ENCODE measurements at places on chromosomes 2 and 18.
A peak's percentile ranks its signal among the peaks of the same experiment; 100 is the strongest.

GRCh38 chr2:28447943-28448792 lies 47.7 kb upstream of the PLB1 start:
- DNase-seq, result no peak

DNA sequence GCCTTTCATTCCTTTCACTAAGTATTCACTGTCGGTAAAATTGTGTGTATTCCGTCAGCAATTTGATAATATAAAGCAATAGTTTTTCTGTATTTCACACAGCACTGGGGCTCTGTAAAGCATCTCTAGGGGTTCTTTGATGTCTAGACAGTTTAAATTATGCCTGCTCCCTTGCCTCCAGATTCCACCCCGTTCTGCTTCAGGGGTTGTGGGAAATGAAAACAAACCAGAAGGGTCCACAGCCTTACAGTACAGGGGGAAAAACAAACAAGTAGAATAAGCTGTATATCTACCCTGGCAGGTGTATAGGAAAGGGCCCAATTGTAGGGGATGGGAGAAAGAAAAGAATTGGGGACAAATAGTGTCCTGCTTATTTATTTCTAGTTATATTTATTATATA lies 63.1 kb downstream of the ASXL3 start:
- no peak for DNase-seq

DNA sequence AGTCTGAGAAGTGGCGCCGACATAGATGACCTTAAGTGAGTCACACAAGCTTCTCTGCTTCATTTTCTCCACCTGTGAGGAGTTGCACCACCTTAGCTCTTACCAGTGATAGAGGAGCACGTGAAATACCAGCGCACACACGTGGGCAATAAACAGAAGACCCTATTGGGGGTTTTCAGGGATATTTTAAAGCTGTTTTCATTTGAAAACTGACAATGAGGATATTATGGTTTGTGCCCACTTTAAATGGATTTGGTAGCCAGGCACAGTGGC lies 47.3 kb upstream of the FZD7 start:
- no peak for DNase-seq

GRCh38 chr2:112010751-112011150 lies 44.3 kb upstream of the TMEM87B start:
- no peak for DNase-seq

DNA sequence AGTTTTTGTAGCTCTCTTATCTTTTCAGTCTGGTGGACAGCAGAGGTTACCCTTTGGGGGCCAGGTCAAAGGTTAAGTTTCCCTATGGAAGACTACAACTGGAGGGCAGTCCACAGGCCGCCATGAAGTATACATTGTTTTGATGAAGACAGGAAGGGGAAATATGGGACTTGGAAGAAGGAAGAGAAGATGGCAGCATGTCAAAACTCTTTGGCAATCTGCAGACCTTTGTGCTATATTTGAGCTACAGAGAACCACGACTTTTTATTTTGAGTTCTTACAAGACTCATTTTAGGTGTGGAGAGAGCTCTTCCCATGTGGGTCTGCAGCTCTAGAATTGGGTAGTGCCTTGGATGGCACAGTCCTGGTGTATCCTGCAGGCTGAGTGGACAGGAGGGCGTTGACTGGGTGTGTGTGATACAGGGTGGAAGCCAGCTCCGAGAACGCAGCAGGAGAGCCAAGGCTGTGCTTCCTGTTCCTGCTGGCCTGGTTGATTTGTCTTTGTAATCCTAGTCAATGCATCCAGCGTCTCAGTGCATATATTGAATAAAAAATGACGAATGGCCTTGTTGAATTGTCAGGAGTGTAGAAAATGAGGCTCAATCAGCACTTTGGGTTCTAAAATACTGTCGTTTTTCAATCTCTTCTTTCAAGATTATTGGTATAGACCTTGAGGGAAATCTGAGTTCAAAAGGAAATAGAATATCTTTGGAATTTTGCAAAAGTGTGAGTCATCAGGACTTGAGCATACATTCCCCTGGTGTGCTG lies 11.5 kb downstream of the ITGA6 start:
- DNase-seq, result no peak

- DNase-seq, result no peak
Observed at GRCh38 chr2:32882816-32883810, 63.6 kb upstream of the LTBP1 start.

DNA sequence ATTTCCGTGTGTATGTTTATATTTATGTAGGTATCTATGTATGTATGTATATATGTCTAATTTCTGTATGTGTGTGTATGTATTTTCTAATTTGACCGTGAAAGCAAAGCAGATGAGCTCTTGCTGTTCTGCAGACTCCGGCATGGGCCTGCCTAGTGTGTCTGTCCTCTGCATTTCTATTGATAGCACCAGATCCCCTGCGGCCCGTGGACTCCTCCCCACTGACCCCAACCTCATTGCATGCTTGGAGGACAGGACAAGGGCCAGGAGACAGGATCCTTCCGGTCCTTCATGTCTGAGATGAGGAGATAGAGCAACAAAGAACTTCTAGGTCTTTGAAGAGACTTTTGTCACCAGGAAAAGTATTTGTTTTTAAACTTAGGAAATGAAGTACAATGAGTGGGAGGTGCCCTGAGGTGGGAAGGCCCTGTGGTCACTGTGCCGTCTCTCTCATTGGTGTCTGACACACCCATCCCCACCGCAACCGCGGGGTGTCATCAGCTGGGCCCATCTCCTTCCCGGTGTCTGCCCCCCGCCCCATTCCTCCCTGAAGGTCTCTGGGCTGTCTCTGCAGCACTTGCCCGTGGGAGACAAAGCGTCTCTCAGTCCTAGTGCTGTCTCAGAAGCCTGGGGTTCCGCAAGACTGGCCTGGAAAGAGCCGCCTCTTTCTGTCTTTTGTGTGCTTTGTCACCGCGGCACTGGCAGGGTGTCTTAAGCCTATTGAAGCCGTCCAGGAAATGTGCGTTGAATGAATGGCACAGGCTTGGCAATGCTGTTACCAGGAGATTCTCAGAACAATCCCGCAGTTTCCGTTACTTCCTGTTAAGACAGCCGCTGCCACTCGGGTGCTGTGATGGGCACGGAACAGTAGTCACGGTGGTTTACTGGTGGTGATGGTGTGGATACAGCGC lies 216.4 kb downstream of the AGAP1 start:
- DNase-seq, result no peak

- DNase-seq, result no peak
Observed at GRCh38 chr18:72470391-72470790, 73.8 kb downstream of the CBLN2 start.

GRCh38 chr2:64227603-64228125 lies 83.4 kb upstream of the PELI1 start:
- DNase-seq, result no peak

DNA sequence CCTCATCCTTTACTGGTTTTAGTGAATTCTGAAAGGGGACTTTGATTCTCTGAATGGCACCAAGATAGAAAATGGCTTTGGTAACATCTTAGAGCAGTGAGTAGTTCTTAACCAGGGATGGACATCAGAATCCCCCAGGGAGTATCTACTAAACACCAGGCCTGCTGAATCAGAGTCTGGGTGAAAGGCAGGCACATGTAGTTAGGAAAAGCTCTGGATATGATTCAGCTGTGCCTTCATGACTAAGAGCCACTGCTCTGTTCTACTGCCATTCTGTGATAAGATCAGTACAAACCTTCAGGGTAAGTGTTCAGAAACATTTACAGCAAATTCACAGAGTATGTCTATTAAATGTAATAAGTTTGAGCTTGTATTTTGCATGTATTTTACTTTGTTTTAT lies 46.2 kb upstream of the B3GNT2 start:
- DNase-seq, result no peak

GRCh38 chr2:138700716-138701115 lies 79.5 kb downstream of the NXPH2 start:
- DNase-seq, result no peak

GRCh38 chr2:47819834-47820233 lies 36.9 kb downstream of the MSH6 start:
- no peak for DNase-seq

DNA sequence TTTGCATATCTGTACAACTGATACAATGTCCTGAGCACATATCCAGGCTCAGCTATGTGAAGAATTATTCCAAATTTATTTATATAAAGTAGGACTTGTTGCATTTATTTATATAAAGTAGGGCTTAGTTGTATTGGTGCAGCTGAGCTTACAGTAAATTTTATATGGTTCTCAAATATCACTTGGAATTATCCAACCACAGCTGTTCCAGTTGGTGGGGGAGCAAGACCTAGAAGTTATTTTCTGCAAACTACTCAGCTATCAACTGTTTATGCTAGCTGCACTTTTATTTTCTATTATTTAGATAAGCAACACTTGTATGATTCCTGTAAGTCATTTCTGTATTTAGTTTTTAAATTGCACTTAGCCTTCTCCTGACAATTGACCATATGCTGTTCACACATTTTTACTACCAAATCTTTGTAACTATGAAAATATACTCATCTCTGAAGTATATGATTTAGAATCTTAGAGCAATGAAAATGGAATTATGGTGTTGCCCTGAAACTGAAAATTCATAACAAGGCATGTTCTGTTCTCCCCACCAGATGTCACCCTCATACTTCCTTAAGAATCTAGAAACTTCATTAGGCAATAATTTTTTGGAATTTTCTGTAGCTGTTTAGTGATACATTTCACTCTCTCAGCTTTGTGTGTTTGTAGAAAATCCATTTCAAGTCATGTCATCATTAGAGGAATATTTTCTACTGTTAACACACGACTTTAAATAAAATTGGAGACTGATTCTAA lies 157.0 kb upstream of the CBLN2 start:
- DNase-seq, result peak; percentile 11

GRCh38 chr18:36348971-36349417 lies 51.5 kb downstream of the FHOD3 start:
- DNase-seq, result no peak

DNA sequence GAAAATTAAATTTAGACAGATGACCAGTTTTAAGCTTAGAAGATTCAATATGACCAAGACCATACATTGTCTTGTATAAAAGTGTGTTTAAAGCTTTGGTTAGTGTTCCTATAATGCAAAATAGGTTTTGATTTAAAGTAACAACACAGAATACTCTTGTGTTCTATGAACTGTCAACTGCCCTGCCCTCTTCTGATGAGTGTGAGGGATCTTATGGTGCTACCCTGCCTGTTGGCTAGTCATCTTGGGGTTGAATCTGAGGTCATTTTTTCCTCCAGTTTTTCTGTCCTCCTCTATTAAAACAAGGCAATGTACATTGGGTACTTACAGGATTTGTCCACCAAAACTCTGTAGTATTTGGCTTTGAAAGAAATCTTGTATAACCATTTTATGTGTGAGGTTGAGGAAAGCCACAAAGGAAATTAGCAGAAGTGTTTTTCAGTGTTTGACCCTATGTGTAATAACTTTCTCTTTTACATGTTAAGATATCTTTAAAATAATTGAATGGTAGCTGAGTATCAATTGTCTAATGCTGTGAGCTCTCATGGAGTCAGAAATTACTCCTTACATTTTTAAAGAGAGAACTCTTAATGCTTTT lies 129.1 kb downstream of the SPTBN1 start:
- DNase-seq, result no peak

DNA sequence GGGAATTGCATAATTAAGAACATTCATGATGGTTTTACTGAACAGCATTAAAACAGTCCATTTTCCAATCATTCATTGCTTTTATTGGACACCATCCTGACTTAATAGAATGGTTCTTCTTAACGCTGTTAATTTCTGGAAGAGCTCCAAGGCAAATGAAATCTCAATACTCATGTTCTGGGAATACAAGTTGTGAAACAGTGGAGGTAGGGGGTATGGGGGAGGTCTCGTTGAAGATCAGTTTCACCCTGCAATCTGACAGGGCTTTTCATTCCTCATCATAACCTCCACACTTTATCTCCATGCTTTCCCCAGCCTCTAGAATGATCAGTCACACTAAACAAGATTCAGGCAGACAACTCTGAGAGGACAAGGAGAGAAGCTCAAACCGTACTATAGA lies 113.6 kb downstream of the ETAA1 start:
- DNase-seq, result no peak

DNA sequence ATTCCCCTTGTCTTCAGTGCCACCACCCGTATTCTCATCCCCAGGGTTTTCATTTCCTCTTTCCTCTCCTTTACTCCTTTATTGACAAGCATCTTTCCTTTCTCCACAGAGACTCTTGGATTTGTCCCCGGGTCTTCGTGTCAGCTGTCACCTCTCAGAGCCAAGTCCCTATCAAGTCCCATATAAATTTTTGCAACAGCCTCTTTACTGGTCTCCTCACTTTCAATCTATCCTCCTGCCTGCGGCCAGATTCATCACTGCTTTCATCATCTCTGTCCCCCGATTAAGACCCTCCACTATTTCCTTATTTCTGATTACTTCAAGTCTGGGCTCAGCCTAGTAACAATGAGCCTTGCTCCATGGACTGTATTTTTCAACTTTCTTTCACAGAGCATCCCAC lies 113.8 kb downstream of the CTAGE1 start:
- DNase-seq, result no peak

- DNase-seq, result no peak
Observed at GRCh38 chr18:36365836-36366775, 68.6 kb downstream of the FHOD3 start.

DNA sequence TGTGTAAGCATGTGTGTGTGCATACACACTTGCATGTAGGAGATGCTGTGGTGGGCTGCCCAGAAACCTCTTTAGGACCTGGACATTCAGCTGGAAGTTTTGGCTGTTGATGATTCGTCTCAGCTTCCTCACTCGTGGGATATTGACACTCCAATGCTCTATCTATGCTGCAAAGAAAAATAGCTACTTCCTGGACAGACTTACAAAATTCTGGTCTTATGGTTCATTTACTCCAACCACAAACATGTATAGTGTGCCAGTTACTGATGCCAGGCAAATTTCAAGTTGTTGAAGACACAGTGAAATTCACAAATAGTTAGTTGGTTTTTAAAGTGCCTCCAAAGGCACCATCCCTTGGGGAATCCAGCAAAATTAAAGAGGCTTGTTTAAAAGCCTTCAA lies 882.6 kb downstream of the CPS1 start:
- DNase-seq, result no peak

DNA sequence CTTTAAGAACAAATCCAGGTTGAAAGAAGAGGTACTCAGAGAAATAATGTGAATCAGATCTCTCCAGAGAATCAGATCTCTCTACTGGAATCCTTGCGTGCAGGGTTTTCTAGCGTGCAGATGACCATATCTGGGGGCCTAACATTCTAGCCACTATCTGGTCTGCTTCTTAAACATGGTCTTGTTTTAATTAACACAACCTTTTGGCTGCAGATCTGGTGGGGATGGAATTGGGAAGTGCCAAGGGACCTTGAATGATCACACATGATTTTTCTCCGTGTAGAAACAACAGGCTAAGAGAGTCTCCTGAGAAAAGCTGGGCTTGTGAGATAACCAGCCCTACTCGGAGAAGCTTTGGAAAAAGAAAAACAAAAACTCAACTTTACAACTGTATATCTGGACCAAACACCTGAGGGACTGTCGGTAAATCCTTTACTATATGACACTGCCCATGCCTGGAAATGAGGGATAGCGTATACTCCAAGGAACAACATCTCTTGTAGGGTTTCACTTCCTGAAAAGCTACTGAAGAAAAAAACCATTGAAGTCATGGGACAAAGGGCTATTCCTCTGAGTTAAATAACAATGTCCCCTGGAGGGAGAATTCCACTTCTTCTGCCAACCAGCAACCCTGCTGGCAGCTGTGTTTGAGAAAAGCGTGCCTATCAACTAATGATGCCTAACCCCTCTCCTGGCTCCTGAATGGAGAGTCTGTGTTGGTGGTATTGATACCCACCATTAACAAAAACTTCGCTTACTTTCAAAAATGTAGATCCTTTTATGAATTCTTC lies 171.0 kb upstream of the REV1 start:
- DNase-seq, result no peak

GRCh38 chr2:8889978-8890377 lies 52.6 kb upstream of the KIDINS220 start:
- no peak for DNase-seq

Data from MM.1S (cell line).